ENCODE measurements at places on chromosomes 12 and 14.
A peak's percentile ranks its signal among the peaks of the same experiment; 100 is the strongest.

GRCh38 chr12:51403159-51403558 lies 12.0 kb upstream of the GALNT6 start:
- DNase-seq = no peak

- no peak for DNase-seq
Measured at GRCh38 chr12:32450768-32451167, 51.4 kb downstream of the FGD4 start.

DNA sequence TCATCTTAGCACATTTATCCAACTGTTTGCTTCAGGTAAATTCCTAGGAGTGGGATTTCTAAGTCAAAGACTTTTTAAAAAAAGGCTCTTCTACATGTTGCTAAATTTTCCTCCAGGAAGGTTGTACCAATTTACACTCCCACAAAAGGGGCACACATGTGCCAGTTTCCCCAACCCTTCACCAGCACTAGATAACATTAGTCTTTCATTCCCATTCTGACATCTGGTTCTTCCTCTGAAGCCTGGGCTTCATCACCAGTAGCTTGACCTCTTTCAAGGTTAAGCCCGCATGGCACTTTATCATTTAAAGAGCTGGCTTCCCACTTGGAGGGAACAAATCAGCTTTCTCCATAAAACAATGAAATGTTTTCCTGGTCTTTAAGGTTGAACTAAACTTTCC lies 168.4 kb downstream of the MYRFL start:
- no peak for DNase-seq

DNA sequence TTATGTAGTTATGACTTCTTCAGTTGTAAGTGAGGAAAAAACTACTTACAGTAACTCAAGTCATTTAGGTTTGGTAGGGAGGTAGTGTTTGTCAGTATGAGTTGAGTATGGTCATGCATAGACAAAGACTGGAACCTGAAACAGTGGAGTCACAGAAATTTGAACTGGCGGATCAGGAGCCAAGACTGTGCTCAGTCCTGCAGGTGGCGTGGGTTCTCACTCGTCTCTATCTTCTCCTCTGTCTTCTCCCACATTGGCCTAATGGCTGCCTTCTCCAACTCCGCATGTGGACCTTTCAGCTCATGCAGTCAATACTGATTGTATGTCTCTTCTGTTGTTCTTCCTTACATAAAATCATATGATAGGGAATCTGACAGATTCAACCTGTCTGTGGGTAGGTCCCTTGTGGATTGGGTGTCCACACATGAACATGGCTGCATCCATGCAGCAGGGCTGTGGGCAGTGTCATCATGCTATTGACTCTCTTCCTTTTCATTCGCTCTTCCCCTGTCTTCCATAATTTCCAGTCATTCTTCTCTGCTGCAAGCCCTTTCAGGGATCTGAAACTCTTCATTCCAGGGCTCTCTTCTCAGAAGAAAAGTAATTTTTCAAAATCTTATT lies 78.8 kb upstream of the NEDD1 start:
- DNase-seq = no peak

- DNase-seq = no peak
Measured at GRCh38 chr12:28290262-28290661, 100.0 kb downstream of the CCDC91 start.

DNA sequence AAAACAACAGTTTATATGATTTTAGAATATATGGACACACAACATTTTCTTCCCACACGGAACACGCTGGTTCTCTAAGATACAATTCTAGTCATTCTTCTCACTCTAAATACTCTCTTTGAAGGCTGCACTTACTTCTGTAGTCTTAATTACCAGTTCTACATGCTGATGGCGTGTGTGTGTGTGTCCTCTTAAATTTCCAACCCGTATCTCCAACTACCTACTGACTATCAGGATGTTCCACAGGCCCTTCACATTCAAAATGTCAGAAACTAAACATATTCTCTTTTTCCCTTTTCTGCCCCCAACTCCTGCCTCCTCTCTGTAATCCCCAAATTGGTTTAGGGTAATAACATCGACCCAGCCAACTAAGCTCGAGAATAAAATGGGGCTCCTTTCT lies 75.2 kb downstream of the DUSP16 start:
- no peak for DNase-seq

- DNase-seq = no peak
Measured at GRCh38 chr14:39398382-39398781, 33.9 kb downstream of the FBXO33 start.

DNA sequence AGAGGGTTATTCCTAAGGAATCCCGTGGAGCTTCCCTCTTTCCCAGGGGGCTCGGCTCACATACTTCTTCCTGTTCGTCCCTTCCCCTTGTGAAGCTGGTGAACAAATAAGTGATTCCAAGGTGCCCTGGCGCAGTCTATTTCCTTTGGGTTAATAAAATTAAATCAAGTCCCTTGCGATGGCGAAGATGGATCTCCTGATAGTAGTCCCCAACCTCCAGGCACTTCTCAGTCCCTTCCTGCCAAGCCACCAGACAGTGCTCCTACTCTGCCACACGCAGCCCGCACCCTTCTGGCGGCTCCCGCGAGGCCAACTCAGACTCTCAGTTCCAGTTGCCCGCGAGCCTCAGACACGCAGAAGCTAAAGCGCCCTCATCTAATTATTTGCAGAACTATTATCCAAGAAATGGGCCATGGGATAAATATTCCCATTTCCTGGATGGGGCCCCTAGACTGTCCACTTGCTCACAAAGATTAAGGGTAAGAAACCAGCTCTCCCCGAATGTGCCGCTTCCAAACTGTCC lies 2.4 kb upstream of the SIX6 start:
- DNase-seq = no peak

DNA sequence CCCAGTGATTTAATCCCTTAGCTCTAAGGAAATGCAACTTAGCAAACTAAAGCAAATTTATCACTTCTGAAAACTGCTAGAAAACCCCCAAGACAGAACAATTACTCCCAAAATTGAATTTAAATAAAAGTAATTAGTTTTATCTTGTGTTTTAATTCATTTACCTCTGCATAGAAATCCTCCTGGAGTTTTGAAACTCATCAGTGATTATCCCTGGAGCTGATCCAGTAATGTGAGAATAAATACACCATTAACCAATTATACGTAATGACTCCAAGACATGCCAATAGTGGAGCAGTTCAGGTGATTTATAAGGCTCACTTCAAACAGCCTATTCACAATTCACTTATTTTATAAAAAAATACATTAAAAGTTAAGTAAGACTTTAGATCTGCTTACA lies 855.3 kb upstream of the FLRT2 start:
- no peak for DNase-seq

DNA sequence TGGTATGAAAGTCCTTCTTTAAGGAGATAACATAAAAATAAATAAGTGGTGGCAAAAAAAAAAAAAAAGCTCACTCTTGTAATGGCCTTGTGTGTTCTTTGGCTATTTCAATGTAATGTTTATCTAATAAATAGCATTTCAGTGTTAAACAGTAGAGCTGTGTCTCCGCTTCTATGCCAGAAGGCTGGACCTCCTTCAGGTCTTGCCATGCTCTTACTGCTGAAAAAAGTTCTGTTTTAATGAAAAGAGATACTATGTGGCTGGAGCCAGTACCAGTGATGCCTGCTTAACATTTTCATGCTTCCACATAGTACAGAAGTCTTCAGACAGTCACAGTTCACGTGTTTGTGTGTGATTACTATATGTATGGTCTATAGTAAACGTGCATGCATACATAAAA lies 74.1 kb upstream of the PRICKLE1 start:
- no peak for DNase-seq

DNA sequence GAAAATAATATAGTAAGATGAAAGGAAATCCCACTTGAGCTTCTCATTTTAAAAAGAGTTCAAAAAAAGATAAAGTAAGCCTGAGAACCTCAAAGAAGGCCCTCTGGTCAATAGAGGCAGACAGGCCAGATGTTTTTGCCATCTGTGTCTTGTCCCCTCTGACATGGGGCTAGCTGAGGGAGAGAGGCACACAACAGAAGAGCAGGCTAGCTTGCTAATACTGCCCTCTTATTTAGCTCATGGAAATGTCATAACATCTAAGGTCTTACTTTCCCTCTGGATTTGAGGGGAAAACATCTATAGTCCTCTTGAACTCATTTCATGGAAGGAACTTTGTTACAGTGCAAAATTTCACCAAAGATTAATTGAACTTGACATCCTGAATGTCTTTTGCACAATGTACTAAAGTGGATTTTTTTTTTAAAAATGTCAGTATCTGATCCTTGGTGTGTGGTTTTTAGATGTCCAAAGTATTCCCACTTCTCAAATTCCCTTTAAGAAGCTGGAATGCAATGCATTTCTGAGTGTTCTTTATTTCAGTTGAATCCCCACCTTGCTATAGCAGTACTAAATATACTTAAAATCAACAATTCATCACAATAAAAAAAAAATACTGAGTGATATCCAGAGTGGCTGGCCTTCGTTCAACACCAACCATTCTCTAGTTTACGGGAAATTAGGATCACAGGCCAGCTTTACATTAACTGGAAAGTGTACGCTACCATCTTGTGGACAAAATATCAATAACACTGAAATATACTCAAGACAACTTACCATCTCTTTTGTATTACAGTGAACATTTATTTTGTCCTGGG lies 176.7 kb downstream of the PAH start:
- DNase-seq = no peak

GRCh38 chr14:89312932-89313331 lies 104.1 kb downstream of the FOXN3 start:
- no peak for DNase-seq

DNA sequence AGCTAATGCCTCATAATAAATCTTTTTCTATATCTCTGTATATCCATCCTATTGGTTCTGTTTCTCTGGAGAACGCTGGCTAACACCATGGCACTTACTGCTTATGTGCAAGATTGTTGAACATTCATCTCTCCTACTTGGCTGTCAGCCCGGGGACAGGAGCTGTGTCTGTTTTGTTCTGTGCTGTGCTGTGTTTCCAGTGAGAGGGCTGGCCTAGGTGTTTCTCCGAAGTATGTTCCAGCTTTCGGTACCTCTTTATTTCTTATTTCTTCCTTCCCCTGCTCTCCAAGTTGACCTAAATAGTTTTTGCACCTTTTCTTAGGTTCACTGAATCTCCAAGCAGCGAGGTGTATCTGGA lies 18.8 kb upstream of the NR4A1 start:
- no peak for DNase-seq

GRCh38 chr12:96698521-96698920 lies 208.5 kb upstream of the NEDD1 start:
- DNase-seq = no peak

DNA sequence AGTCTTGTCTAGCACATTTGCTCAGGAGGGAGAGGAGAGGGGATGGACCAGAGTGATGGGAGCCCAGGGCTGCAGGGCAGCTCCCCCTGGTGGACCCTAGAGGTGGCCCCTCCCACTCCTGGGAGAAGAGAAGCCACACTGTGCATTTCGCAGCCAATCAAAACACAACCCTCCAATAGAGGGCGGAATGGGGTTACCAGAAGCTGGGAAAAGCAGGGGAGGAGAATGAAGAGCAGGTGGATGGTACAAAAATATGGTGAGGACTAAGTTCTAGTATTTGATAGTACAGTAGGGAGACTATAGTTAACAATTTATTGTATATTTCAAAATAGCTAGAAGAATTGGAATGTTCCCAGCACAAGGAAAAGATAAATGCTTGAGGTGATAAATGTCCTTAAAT lies 23.6 kb downstream of the VASH1 start:
- peak; percentile 17 for DNase-seq

DNA sequence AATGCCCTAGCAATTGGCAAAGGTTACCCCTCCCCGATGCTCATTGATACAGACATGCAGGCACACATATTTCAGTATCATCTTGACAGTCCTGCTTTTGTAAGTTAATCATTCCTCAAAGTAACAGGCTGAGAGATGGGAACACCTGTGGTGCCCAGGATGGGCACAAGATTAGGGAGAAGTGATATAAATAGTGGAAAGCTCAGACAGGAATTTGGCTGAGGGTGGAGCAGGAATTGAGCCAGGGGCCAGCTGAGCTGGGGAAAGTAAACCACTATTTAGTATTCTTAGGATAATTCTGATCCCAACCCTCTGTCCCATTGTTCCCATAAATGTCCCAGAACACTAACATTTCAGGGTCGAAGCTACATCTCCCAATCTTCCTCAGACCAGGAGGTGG lies 38.3 kb downstream of the DAO start:
- no peak for DNase-seq

- DNase-seq = no peak
Measured at GRCh38 chr14:71739273-71739990, 192.8 kb upstream of the RGS6 start.

DNA sequence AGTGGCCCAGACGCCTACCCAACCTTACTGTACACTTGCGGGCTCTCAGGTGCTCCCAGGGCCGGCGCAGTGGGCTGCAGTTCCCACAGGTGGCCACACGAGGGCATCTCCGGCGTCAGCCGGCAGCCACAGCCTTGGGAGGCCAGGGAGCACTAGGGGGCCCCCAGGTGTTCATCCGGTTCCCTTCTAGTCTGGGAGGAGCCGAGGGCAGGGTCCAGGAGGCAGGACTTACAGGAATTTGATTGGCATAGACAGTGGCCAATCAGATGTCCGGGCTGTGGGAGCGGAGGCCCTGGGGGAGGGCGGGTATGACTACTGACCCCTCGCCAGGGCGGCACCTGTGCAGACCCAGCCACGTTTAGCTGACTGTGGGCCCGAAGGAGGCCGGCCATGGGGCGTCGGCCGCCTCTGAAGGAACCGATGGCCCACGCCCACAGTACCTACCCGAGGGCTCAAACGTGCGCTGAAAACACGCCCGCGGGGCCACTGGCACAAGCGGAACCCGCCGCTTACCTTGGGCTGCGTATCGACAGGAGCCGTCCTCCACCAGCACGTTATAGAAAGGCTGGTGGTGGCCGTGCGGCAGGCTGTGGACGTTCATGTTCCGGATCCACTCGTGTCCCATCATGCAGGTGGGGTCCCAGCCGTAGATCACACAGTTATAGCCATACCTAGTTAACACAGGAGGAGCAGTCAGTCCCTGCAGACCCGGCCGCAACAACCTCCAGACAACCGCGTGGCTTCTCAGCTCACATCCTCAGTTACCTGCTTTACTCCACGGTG lies 34.8 kb downstream of the FBXO21 start:
- peak; percentile 48 for DNase-seq

GRCh38 chr14:100725587-100726387 lies 905 bp upstream of the DLK1 start:
- no peak for DNase-seq

- no peak for DNase-seq
Measured at GRCh38 chr12:109544955-109545531, 28.3 kb downstream of the MMAB start.

DNA sequence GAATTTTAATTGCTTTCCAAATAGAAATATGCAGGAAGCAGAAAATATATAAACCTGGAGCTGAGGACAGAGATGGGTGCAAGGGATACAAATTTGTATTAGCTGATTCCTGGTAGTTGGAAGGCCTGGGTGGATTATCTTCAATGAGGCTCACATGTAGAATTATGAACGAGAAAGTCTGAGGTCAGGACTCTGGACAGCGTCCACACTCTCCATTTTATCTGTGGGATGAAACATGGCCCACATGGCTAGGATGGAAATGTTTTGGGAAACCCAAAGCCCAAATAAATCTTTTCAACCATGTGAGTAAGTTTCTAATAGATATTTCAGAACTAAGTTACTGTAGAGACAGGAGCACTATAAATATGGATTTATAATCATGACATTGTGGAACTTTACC lies 256.1 kb downstream of the APAF1 start:
- no peak for DNase-seq

- no peak for DNase-seq
Measured at GRCh38 chr12:57138526-57139272, 8.7 kb downstream of the LRP1-AS start.

GRCh38 chr14:69048456-69048855 lies 69.4 kb upstream of the ACTN1 start:
- no peak for DNase-seq

Measured in stimulated activated CD4-positive, alpha-beta T cell treated with anti-CD3 and anti-CD28 coated beads, TNF-alpha, amount 100 ng/mL, for 24 hours (primary cell).